Regular cardiac myocyte (primary cell): ENCODE measurements at places on chromosomes 2 and 18. TPM values are rescaled to one million over a fixed set of nuclear protein-coding genes. Genes with fewer than 3 reads are reported as not detected.

TNFRSF11A gene
- total RNA-seq = 0.77 and 2.3 TPM in 2 replicates

ADRA2B gene
- total RNA-seq = 2.0 TPM in 1 of 2 replicates, not detected in the other

MPP4 gene
- 8.7 and 9.8 TPM in 2 replicates for total RNA-seq

CXCR2 gene
- not detected in 2 replicates for total RNA-seq

ANKAR gene
- total RNA-seq = 5.4 and 9.0 TPM in 2 replicates

RIT2 gene
- total RNA-seq = not detected in 2 replicates

BUB1 gene
- 6.5 and 49.5 TPM in 2 replicates for total RNA-seq

WDR54 gene
- total RNA-seq = 38.6 and 76.1 TPM in 2 replicates

ALPI gene
- total RNA-seq = not detected in 2 replicates

CENPA gene
- 2.0 and 17.4 TPM in 2 replicates for total RNA-seq

GKN1 gene
- total RNA-seq = not detected in 2 replicates

TANC1 gene
- total RNA-seq = 24.3 and 24.8 TPM in 2 replicates

STARD6 gene
- total RNA-seq = 0.28 TPM in 1 of 2 replicates, not detected in the other

TTL gene
- 42.8 and 56.2 TPM in 2 replicates for total RNA-seq

CTDSP1 gene
- total RNA-seq = 40.8 and 50.7 TPM in 2 replicates

SOWAHC gene
- 13.8 and 24.3 TPM in 2 replicates for total RNA-seq

EFEMP1 gene
- total RNA-seq = 616 and 2,583 TPM in 2 replicates

SNTG2 gene
- total RNA-seq = 0.28 and 1.3 TPM in 2 replicates

SP140L gene
- 7.0 and 15.5 TPM in 2 replicates for total RNA-seq

ADD2 gene
- 0.28 TPM in 1 of 2 replicates, not detected in the other for total RNA-seq

EGR4 gene
- not detected in 2 replicates for total RNA-seq

LYPD6 gene
- under 0.01 and 0.77 TPM in 2 replicates for total RNA-seq

C1GALT1C1L gene
- total RNA-seq = 1.1 and 1.3 TPM in 2 replicates

CFAP65 gene
- not detected in 2 replicates for total RNA-seq

SP5 gene
- total RNA-seq = not detected in 2 replicates

TM4SF20 gene
- total RNA-seq = under 0.01 and 0.28 TPM in 2 replicates

NPHP1 gene
- 3.6 and 5.6 TPM in 2 replicates for total RNA-seq

DAW1 gene
- total RNA-seq = 24.2 and 31.6 TPM in 2 replicates

EVA1A gene
- 67.1 and 80.3 TPM in 2 replicates for total RNA-seq

RUFY4 gene
- not detected in 2 replicates for total RNA-seq

GPR39 gene
- total RNA-seq = 2.3 and 2.8 TPM in 2 replicates

TUBA3D gene
- not detected in 2 replicates for total RNA-seq

ZAP70 gene
- total RNA-seq = 0.28 TPM in 1 of 2 replicates, not detected in the other

TFPI gene
- total RNA-seq = 413 and 866 TPM in 2 replicates

MZT2B gene
- total RNA-seq = 146 and 186 TPM in 2 replicates

TEKT4 gene
- total RNA-seq = not detected in 2 replicates

NFE2L2 gene
- 44.5 and 75.3 TPM in 2 replicates for total RNA-seq
